ENCODE measurements at places on chromosomes 3 and 15. TPM values are rescaled to one million over a fixed set of nuclear protein-coding genes. Genes with fewer than 3 reads are reported as not detected.

C2CD4B gene
- total RNA-seq, result 0.09 TPM

SPATA16 gene
- total RNA-seq, result not detected

FGF7 gene
- not detected for total RNA-seq

ASB14 gene
- total RNA-seq, result not detected

MEGF11 gene
- total RNA-seq, result not detected

GCSAM gene
- total RNA-seq, result 2.3 TPM

ARHGAP11A gene
- 143 TPM for total RNA-seq

PRSS50 gene
- total RNA-seq, result not detected
